ENCODE measurements at places on chromosomes 2 and 18.

DNA sequence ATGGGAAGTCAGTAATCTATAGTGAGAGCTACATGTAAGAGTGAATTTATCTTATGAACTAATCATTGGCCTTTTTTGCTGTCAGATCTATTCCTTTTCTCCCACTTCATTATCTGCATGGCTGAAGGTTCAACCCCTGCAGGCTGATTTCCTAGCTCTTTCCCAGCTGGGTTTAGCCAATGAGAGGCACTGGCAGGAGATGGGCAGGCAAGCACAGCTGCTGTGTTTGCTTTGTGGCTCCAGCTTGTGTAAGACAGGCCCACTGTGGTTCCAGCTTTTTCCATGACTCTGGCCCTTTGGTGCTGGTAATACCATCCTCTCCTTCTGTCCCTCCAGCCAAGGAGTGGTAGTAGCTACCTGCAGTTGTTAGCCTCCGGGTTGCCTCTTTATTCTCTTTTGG lies 248.8 kb downstream of the PLCL1 start:
- no peak for DNase-seq

DNA sequence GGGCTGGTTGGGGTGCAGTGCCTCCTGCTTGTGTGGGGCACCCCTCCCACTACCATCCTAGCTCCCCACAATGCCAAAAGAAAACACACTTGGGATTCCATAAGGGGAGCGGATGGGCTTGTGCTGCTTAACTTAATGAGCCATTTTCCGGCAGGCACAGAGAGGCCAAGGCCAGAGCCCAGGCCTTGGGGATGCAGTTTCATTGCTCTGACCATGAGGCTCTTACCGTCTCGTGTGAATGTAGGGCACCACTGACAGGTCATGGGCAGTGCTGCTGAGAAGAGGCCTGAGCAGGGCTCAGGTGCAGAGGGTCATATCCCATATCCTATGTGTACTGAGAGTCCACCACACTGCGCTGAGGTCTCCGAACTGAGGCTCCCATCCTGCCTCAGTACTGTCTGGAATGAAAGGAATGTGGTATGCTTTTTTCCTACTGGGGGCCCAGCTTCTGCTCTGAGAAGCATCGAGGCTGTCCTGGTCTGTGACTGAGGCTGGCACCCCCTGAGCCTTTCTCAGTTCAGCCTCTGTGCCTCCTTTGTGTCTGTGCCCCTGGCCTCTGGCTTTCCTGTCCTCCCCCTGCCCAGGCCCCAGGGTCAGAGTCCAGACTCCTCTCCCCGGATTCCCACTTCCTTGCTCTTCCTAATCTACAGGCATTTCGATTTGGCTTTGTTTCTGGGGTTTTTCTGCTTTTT lies 45.2 kb upstream of the MAPRE3 start:
- no peak for DNase-seq

DNA sequence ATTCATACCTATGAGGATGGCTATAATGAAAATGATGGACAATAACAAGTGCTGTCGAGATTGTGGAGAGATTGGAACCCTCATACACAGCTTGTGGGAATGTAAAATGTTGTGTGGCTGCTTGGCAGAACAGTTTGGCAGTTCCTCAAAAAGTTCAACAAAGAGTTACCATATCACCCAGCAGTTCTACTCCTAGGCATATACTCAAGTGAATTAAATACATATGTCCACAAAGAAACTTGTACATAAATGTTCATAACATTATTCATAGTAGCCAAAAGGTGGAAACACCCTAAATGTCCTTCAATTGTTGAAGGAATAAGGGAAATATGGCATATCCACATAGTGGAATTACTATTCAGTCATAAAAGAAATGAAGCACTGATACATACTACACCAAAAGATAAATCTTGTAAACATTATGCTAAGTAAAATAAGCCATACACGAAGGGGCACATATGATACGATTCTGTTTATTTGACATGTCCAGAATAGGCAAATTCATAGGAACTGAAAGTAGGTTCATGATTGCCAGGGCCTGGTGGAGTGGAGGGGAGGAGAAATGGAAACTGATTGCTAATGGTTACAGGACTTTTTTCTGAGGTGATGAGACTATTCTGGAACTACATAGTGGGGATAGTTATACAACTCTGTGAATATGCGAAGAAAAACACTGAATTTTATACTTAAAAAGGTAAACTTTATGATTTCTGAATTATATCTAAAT lies 92.1 kb downstream of the ADAM23 start:
- DNase-seq = no peak

DNA sequence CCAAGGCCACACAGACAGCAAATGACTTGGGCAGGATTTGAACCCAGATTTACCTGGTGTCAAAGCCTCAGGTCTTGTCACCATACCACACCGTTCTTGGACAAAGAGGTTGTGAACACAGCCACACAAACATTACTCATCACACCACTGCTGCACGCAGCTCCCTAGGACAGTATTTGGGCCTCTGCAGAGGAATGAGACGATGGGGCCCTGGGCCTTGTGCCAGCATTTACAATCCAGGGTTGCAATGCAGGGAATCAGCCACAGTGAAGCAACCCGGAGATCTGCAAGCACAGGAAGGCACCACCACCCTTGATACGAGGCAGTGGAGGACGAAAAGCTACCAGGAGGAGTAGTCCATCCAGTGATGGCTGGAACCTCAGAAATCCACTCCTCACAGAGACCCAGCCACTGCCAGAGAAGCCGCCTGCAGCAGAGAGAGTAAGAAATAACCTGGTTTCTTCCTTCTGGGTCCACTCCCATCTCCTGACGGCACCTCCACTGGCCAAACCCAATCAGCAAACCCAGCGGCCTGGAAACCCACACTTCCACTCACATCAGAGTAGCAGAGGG lies 3.7 kb upstream of the MTCL1 start:
- no peak for DNase-seq

- no peak for DNase-seq
These were observed 86.0 kb upstream of the BARD1 start for GRCh38 chr2:214895469-214895868.
